ENCODE measurements at places on chromosomes 12 and 14.
A peak's percentile ranks its signal among the peaks of the same experiment; 100 is the strongest.

DNA sequence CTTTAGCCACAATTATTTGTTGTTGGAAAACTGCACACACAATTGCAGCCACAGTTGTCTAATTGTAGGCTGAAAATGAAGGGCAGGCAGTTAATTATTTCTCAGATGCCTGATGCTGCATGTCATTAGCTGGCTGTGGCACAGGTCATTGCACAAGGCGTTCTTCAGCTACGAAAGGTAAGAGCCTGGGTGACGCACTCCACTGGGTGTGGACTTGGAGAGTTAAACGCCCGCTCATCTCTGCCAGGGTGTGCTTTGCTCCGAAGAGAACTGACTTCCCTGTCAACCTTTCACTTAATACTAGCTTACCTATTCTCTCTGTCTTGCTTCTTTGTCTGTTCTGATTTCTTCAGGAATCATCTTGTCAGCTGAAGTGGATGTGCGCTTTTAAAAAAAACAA lies 91.4 kb upstream of the CPM start:
- no peak for DNase-seq

- DNase-seq: peak; percentile 66
Measured at GRCh38 chr12:122190842-122191668, 8.1 kb downstream of the LRRC43 start.

GRCh38 chr14:71709987-71710386 lies 222.2 kb upstream of the RGS6 start:
- DNase-seq: no peak

DNA sequence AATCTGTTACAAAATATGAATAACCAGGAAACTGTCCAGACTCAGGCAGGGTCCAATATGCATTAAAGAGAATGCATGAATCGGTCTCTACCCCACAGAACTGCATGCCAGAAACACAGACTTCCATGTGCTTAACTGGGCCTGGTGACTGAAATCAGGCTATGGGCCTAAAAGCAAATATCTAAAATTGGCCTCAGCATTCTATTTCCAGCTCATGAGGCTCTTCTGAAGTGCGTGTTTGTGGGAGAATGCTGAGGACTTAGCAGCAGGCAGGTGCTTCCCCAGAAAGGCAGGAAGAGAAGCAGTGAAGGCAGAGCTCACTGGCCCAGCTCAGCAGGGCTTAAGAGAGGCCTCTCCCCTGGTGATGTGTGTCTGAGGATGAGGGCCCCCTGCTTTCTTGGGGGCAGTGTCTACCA lies 48.5 kb downstream of the ADGRD1 start:
- no peak for DNase-seq

DNA sequence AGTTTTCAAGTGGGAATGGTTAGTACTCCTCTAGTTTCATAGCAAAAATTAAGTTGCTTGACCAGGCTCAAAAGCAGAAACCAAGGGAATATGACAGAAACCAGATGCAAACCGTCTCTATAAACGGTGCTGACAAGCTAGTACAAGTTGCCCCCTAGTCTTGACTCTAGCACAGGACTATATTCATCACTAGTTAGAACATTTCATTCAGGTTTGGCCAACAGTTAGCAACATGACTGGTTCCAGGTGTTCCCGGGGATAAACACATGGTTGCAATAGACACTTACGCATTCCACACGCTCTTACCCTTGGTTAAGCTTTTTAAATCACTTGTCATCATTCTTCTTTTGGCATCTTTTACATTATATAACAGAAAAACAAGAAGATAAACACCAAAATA lies 103.6 kb downstream of the SCFD1 start:
- DNase-seq: no peak

GRCh38 chr14:58699681-58700205 lies 62.0 kb downstream of the DACT1 start:
- DNase-seq: no peak

DNA sequence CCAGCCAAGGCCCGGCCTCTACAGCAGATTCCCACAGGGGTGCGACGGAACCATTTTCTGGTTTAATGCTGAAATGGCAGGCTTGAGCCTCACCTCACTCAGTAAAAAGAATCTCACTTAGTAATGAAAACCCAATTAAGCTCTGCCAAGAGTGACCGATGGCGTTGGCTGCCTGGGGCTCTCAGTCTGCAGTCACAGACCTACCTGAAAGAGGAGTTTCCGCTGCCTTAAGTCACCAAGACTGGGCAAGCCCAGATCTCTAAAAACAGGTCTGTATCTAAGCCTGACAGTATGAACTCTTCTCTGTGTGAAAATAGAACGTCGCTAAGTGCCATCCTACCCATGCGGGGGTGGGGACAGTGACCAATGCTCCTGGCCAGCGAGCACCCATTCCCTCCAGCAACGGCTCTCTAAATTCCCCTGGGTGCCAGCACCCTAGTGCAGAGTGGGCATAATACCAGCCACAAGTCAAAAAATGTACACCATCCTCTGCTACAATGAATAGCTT lies 107.3 kb downstream of the FOXN3 start:
- DNase-seq: no peak

DNA sequence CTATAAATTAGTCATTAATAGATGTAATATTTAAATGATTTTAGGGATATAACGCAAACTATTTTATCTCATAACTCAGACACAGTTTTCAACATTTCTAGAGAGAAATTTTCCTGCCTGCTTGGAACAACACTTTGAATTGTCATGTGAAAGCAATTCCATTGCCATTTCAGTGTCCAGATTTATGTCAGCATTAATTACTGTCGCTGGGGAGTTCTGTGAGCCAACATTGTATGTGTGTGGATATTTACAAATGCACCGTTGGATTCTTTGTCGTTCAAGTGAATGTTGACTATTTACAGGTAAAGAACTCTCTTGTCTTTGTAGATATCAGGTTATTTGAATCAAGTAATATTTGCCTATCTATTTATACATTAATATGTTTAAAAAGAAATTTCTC lies 465.3 kb upstream of the RGS6 start:
- DNase-seq: no peak

DNA sequence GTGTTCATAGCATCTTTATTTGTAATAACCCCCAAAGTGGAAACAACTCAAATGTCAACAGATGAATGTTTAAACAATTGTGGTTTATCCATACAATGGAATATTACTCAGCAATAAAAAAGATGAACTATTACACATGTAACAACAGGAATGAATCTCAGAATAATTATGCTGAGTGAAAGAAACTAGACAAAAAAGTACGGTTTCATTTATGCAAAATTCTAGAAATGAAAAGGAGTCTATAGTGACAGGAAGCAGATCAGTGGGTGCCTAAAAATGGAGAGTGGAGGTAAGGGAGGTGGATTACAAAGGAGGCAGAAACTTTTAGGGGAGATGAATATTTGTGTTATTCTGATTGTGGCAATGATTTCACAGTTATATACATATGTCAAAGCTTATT lies 4.8 kb downstream of the PRKCH start:
- DNase-seq: no peak

DNA sequence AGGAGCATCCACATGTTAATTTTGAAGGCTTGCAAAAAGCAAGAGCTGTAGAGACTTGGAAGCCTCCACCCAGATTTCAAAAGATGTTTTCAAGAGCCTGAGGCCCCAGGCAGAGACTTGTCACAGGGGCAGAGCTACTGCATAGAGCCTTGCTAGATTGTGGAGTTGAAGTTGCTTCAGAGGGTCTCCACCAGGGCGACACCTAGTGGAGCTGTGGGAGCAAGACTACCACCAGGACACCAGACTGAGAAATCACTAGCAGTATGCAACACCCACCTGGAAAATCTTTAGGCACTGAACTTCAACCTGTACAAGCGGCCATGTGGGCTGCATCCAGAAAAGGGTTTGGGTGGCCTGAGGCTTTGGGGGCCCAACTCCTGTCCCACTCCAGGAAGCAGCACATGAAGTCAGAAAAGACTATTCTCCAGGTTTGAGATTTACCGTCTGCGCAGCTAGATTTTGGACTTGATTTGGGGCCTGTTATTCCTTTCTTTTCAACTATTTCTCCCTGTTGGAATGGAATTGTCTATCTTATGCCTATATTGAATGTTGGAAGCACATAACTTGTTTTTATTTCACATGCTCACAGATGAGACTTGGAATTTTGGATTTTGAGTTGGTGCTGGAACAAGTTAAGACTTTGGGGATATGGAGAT lies 508.6 kb downstream of the FLRT2 start:
- DNase-seq: peak; percentile 69

DNA sequence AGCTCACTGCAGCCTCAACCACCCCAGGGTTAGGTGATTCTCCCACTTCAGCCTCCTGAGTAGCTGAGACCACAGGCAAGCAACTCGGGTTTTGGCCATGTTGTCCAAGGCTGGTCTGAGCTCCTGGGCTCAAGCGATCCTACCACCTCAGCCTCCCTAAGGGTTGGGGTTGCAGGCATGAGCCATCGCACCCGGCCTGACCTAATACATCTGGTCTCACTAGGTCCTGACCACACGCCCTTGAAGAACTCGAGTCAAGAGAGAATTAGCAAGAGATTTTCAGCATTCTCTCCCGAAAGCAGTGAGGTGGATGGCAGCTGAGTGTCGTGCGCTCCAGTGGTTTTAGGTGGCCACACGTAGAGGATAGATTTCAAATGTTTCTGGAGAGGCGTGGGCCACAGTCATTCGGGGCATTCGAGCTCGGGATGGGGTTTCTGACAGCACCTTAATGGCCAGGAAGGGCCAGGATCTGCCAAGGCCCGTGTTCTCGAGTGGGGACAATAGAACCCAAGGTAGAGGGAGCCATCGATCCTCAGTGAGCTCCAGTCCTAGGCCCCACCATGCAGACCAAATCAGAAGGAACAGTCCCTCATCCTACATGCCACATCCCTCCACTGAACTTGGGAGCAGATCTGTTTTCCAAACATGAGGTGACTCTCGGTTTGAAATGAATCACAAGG lies 193.1 kb downstream of the ALG10 start:
- no peak for DNase-seq

DNA sequence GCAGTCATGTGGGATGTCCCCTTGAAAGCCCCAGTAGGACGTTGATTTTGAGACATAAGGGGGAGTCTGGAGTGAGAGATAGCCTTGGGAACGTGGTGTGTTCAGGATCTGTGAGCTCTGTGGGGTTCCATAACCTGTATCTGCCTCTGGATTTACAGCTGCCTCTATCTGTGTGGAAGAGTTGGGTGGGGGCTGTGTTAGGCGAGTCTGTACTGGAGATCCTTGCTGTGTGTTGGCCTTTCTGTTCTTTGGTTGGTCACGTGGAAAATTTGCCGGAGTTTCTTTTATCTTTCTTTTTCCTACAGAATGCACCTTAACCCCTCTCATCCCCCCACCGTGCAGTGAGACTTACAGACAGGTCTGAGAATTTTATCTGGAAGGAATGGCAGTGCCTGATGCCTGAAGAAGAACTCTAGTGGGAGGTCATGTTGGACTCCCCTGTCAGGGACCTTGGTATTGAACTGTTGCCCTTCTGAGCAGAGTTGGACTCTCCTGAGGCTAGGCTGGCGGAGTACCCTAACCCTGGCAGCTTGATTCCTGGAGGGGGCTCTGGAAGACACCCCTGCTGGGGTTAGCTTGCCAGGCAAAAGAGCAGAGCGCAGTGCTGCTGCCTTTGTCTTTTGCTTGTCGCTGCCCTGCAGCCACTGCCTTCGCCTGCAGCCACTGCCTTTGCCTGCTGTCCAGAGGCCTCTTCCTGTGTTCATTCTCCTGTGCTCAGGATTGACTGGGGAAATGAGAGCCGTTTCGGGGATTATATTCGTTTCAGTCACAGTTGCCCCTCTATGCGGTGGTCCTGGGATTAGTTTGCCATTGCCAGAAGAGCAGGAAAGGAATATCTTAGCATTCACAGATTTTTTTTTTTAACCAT lies 34.1 kb downstream of the ZNF664 start:
- no peak for DNase-seq

- DNase-seq: no peak
Measured at GRCh38 chr12:76947304-76947703, 68.5 kb upstream of the CSRP2 start.

DNA sequence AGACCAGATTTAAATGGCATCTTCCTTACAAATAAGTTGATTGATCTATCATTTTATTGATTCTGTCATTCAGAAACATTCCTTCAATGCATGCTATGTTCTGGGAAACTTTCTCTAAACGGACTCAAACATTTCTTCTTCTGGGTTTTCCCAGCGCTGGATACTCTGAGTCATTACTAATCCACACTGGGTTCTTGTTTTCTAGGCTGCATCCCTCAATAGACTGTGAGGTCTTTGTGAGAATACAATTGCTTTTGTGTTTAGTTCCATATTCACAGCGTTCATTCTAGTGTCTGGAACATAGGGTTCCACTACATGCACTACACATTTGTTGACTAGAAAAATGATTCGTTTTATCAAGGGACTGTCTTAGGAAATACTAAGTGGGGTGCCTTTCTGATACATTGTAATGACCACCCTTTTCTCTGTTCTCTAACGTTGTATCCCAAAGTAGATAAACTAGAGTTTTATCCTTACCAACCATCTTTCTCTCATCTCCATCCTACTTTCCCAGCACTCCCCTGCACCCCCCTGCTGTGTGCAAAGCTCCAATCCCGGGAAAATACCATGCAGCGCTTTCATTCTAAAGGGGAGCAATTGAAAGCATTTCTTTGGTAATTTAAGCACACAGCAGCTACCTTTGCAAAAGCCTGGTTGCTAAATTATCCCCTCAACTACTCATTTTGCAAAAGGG lies 878.7 kb downstream of the DIO2 start:
- DNase-seq: peak; percentile 49

DNA sequence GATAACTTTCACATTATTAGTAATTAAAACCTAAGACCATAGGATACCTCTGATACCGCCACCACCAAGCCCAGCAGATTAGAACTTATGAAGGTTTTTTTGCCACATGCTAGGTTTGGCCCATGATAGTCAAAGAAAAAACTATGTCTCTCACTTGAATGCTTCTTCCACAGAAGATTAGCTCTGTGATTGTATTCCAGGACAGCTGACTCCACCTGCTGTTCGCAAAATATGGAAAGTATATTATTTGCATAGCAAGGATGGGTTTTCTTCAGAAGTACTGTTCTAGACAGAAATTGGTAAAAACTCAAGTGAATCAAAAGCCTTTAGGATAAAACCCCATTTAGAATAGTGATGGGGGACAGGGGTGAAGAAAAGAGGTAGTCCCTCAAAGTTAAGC lies 42.2 kb downstream of the PPFIBP1 start:
- no peak for DNase-seq

- no peak for DNase-seq
Measured at GRCh38 chr12:92395322-92395721, 249.7 kb upstream of the BTG1 start.

GRCh38 chr12:48788524-48788853 lies 400 bp downstream of the ADCY6 start:
- no peak for DNase-seq

DNA sequence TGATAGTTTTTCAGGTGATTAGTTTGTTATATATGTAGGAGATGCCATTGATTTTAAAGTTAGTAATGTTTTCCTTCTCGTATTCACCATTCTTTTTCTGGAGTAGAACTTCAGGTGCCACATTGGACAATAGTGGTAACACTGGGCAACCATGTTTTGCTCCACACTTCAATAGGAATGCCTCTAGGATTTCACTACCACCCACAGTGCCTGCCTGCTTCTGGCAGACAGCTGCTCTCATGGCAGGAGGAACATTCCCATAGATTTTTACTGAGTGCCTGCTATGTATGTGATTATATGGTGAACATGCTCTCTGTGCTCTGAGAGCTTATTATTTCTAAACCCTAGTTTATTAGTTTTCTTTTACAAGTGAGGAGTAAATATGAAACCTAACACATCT lies 53.7 kb downstream of the GCH1 start:
- no peak for DNase-seq
